ENCODE measurements at places on chromosomes 1 and 21. TPM values are rescaled to one million over a fixed set of nuclear protein-coding genes. Genes with fewer than 3 reads are reported as not detected.
A peak's percentile ranks its signal among the peaks of the same experiment; 100 is the strongest.

GRCh38 chr1:203558064-203558760, 64.3 kb downstream of the OPTC start:
- DNase-seq = peak; percentile 76

DNA sequence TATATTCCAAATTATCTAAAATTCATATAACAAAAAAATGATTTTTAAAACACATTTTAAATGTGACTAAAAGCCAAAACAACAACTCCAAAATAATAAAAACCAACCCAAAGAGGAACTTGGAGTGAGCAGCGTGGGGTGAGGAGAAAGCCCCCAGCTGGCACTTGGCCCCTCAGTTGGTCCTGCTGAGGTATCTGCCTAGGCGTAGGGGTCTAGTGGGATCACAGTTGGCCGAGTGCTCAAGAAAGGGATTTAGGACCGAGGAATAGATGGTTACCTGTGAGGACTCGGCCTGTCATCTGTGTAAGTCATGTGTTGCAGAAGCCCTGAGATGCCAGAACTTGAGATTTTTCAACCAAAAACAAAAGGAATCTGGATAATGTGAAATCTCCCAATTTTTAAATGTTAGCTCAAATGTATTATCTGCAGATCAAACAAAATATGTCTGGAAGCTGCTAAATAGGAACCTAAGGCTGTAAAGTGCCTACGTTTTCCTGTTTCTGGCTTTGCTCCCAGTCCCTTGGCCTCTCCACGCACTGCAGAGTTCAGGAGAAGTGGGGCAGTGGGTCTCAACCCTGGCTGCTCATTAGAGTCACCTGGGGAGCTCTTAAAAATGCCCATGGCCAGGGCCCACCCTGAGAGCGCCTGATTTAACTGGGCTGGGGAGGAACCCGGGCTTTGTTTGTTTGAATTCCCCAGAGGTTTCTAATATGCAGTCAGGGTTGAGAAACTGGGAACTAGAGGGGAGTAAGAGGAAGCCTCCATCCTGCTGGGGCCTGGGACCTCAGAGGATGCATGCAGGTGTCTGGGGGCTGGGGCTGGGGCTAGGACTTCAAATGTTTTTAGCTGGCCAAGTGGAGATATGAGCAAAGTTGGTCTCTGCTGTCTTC, 38.5 kb upstream of the LDLRAP1 start:
- DNase-seq = no peak

DNA sequence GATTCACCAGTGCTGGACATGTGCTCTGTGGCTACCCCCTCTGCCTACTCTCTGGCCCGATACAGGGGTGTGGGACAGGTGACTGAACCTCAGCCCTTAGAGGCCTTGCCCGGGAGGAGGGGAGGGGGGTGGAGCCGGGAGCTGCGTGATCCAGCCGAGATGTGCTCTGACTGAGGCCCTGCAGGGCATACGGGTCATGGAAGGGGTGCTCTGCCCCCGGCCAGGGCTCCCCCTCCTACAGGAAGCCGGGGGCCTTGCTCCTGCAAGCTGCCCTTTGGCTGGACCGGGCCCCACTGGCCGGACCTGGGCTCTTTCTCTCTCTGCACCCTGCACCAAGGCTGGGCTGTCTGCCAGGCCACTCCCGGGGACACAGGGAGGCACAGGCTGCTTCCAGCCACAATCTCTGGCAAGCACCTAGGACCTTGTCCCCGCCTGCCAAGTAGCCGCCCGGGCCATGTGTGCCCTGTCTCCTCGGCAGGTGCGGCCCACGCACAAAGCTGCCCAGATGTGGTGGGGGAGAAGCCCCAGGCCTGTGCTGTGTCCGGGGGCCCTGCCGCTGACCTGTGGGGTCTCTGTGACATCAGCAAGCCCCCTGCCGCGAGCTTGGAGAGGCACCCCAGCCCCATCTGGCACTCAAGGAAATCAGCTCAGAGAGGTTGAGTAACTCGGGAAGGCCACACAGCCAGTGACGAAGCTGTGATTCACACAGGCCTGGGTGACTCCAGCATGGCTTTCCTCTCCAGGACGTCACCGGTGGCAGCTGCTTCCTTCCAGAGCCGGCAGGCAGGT, 1.5 kb downstream of the SCNN1D start:
- DNase-seq = peak; percentile 50

DNA sequence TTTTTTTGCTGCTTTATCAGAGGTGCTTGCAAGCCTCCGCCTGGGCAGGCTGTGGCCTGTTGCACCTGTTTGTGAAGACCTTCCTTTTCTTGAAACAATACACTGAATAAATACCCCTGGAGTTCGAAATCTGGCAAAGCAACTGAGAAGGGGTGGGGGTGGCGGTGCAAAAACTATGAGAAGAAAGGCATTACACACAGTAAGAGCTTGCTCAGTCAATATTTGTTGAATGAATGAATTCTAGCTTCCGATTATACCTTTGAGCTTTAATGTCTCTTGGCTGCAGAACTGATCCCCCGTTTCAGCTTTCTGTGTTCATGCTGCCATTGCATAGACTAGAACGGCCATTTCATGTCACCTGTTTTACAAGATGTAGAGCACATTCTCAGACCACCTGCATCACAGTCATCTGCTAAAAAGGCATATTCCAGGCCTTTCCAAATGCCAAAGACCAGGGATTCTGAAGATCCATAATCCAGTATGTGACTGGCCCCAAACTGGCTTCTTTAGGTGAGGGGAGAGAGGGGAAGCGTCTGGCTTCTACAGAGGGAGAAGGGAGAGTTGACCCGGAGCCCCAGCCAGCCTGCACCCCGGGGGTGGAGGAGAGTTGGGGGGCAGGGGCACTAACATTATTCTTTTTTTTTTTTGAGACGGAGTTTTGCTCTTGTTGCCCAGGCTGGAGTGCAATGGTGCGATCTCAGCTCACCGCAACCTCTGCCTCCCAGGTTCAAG, 111.5 kb downstream of the ETS2 start:
- DNase-seq = no peak

GRCh38 chr21:20720623-20721022, 277.6 kb upstream of the NCAM2 start:
- DNase-seq = no peak

- no peak for DNase-seq
These were observed 83.9 kb upstream of the ARTN start for GRCh38 chr1:43849670-43850069.

DNA sequence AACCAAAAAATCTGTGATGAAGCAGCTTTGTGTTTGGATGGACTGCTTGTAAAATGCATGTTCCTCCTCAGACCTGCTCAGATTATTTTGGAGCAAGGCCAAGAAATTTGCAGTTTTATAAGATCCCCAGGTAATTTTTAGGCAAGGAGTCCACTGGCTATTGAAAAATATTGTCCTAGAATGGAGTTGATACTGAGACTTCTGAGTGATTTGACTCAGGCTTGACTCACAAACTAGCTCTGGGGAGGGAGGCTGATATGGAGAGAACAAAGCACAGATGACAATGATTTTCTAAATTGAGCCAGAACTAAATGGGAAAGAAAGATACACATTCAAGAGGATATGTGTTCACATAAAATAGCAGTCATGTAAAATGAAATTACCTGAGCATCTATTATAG, 36.7 kb downstream of the AGL start:
- no peak for DNase-seq

- DNase-seq = peak; percentile 85
These were observed 106.5 kb upstream of the EDEM3 start for GRCh38 chr1:184860985-184861754.

DNA sequence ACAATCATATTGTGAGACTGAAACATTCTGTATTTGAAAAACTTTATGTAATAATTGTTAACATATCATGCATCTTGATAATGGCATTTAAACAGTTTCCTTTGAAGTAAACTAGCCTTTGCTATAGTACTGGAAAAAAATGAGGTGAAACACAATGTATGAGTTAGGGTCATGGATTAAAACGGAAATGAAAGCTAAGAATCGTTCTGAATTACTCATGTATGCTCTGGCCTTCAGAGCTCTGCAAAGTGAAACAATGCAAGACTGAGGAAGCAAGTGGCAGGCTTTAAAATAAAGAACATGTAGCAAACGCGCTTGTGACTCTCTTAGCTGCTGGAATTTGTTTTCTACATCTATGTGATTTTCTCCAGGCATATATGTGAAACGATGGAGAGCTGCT, 317.1 kb downstream of the DPYD start:
- DNase-seq = no peak

- no peak for DNase-seq
These were observed 38.7 kb downstream of the ZBTB40 start for GRCh38 chr1:22490309-22490708.

DNA sequence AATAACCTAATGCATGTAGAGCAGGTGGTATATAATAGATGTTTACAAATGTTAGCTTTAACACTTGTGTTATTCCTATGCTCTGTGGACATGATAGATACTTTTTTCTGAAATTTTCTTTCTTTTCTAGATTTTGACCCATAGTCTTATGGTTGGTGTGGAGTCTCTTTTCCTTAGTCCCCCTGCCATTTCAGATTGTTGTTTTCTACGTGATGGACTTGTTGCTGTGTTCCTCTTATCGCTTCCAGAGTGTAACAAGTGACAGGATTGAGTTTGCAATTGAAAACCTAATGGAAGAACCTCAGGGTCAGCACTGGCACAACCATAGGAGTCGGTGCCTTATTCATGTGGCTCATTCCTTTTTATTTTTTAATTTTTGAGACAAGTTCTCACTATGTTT, 136.4 kb downstream of the HHAT start:
- no peak for DNase-seq

DNA sequence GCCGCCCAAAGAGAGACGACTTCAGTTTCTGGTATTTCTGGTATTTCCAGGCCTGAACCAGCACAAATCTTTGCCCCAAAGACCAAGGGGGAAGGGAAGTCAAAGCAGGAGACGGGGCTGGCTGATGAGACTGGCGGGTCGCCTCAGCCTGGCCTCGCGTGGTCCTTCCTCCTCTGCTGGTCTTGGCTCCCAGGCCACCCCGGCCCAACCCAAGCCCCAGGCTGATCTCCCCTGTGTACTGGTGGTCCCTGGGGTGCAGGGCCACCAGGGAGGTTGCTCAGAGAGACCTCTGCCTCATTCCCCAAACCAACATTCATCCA, 19.9 kb downstream of the WNT4 start:
- no peak for DNase-seq

Gene ARHGEF2
- polyA plus RNA-seq = 7.4 TPM

Gene NUP210L
- 0.01 TPM for polyA plus RNA-seq

Gene ASAP3
- 33.6 TPM for polyA plus RNA-seq

Gene XCL1
- polyA plus RNA-seq = not detected

Gene DMRTA2
- not detected for polyA plus RNA-seq

Gene S100A3
- polyA plus RNA-seq = 6.6 TPM
